CD4-positive, alpha-beta T cell treated with Interleukin-15 for 4 hours (primary cell): ENCODE measurements at places on chromosomes 4 and X.

- DNase-seq: no peak
These were observed 47.8 kb downstream of the SYNPO2 start for GRCh38 chr4:118936406-118936805.

DNA sequence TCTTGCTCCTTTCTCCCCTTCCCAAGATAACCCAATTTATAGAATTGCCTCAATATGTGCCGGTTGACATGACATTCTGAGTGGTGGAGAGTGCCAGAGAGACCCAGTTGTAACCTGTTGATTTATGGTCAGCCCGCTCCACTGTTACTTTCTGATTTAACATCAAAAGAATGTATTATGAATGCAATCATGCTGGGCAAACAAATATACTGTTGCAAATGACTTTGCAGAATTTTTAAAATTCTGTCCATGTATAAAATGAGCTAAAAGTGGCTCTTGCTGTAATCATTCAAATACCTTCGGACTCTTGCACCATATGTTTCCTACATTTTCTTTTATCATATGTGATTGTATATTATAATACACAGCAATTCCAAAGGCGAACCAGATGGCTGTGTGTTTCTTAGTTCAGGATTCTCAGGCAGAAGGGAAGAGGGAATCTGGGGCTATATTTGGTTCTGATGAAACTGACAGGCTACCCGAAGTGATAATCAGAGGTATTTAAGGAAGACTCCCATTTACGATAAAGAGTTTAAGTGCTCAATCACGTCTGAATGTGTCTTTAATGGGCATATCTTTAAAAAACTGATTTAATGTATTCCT lies 131.7 kb downstream of the CLCN4 start:
- no peak for DNase-seq

DNA sequence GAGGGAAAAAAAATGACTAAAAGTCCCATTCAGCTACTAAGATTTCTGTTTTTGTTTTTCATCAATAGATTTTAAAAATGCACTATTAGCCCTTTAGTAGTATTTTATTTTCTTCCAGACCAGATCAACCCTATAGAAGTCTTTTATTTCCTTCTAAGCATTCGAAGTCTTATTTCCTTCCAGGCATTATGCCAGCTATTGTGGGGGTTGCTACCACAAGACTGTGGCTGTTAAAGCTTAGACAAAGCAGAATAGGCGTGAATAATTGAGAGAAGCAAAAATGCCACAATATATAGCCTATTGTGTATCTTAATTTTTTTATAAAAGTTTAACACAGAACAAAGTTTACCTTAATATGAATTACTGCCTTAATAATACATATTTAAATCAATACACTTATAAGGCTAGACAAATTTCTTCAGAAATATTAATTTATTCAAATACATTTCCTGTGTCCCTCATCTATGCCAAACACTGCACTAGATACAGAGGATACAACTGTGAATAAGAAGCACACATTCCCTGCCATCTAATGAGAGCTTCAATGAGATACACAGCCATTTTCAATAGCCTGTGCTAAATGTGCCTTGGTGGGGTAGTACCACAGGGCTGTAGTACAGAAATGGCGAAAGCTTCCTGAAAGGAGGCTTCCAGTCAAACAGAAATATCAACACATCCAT lies 33.1 kb downstream of the SLC10A7 start:
- no peak for DNase-seq

DNA sequence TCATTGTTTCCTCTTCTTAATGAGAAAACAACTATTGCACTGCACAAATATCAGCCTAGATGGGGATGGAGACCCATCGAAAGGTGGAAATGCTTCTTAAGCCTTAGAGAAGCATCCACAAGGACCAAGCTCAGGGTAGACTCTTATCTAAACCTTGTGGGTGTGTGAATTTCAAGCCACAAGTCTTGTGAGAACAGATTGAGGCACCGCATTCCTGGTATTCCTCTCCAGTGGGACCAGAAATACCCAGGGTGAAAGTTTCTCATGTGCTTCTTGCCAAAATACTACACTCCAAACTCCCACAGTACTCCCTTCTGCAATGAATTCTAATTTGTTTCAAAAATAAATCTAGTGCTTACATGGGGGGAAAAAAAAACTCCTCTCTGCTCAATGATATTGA lies 375.6 kb downstream of the PDGFC start:
- DNase-seq: no peak

DNA sequence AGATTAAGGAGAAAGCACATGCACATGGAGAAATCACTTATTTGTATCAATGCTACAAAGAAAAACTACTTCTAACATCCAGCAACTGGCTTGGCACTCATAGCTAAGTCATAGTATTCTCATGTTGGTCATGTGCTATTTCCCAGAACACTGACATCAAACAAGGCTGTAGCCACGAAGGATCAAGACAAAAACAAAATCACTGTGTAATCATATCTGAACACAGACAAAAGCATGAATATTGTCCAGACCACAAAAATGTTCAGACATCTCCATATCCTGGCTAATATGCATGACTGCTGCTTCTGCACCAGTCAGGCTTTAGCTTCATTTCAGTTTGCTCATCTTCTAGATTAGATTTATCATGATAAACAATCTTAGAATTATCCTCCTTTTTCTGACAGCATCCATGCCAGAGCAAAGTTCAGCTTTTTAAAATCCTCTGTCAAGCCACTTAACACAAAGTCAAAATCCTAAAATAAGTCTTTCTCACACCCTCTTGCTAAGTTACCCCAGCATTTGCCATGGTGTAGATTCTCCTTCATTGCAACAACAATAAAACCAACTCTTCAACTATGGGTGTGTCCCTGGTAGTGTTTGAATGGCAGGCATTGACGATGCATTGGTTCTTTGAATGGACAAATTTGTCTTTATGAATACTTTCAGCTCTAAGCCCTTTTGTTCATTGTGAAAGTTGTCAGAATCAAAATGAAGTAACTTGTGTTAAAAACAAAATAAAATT lies 39.1 kb upstream of the NPFFR2 start:
- DNase-seq: no peak

GRCh38 chr4:42339935-42340406 lies 57.3 kb upstream of the SHISA3 start:
- DNase-seq: no peak

- DNase-seq: no peak
These were observed 593 bp downstream of the ELF4 start for GRCh38 chrX:130109429-130110378.

- no peak for DNase-seq
These were observed 811 bp downstream of the SRD5A3 start for GRCh38 chr4:55346851-55347255.

DNA sequence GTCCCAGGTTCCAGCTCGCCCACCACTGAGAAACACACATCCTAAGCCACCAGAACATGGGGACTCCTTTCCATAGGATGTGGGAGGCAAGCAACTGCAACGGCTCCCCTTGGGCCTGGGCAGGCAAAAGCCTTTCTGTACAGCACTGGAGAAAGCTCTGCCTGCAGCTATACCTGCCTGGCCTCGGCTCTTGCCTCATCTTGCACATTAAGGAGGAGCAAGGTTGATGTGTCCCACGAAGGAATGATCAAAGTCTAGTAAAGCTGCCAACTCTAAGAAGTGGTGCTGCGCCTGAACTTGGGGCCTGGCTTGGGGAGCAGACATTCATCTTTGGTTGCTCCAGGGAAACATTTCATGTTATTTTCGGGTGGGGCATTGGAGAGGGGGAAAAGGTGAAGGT lies 19.6 kb downstream of the CCNG2 start:
- DNase-seq: no peak

DNA sequence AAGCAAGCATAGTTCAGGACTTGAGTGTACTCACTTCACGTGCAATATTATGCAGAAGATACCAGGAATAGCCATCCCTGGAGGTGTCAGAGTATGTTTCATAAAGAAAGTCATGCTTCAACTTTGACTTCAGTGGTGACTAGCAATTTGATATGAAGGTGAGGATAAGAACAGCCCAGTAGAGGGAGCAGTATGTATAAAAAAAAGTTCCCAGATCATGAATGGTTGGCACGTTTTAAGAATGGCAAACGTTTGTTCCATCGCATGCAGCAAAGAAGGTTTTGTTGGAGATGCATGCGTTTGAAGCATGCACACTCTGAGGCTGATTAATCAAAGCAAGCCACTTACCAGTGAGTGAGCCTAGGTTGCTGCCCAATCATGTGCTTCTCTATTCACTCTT lies 33.5 kb upstream of the SLITRK4 start:
- no peak for DNase-seq

GRCh38 chrX:9958183-9958582 lies 9.0 kb upstream of the CLDN34 start:
- DNase-seq: no peak

DNA sequence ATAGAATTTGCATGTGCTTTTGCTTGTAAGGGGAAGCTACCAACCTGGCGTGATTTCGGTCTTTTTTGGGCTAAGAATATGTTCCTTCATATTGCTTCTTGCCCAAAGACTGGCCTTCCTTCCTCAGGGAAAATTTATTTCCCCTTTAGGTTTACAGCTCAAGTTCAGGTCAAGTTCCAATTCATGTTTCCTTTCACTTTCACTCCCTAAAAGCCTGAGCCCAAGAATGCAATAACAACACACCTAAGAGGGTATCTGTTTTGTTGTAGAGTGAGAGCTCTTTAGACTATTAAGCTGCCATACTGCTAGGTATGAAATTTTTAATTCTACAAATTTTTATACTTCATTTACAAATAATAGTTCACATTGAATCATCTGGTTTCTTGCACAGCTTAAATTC lies 299.6 kb downstream of the TLL1 start:
- DNase-seq: no peak

- DNase-seq: no peak
These were observed 618.0 kb downstream of the STPG2 start for GRCh38 chr4:97525236-97525635.

GRCh38 chr4:40507977-40508376 lies 121.7 kb downstream of the RBM47 start:
- DNase-seq: no peak

- no peak for DNase-seq
These were observed 4.8 kb downstream of the WDR44 start for GRCh38 chrX:118350706-118351105.
